ENCODE measurements at places on chromosomes 7 and 10.
A peak's percentile ranks its signal among the peaks of the same experiment; 100 is the strongest.

- DNase-seq: peak; percentile 85
Observed at GRCh38 chr7:79241288-79242060, 212.0 kb downstream of the MAGI2 start.

DNA sequence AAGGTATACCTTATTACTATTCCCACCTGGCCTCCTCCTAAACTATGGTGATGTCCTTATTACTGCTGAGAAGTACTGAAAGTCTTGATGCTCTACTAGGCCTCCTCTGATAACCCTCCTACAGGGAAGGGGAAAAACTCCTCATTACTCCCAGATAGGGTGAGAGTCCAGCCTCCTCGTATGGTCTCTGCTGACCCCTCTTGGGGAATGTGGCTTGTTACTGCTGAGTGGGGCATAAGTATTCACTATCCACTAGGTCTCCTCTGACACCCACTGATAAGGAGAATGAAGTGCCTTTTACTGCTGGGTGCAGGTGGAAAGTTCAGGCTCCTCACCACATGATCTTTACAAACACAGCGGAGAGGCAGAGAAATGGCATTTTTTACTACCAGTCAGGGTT, 222.9 kb downstream of the CHRM2 start:
- DNase-seq: peak; percentile 69

DNA sequence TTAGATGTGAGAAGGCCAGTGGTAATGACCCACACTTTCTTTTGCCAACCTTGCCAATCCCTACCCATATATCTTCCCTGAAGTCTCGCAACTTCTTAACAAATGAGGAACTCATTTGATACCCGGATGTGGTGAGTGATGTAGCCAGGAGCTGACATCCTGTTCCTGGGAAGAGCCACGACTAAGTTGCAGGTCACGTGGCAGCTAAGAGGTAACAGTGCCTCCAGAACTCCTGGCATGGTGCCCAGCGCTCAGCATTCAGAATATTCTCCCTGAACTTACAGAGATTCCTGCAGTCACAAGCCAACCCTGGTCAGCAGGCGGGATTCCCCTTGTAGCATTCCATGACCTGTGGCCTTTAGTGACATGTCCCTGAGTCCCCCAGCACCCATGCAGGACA, 282.5 kb downstream of the GALNT17 start:
- DNase-seq: no peak

DNA sequence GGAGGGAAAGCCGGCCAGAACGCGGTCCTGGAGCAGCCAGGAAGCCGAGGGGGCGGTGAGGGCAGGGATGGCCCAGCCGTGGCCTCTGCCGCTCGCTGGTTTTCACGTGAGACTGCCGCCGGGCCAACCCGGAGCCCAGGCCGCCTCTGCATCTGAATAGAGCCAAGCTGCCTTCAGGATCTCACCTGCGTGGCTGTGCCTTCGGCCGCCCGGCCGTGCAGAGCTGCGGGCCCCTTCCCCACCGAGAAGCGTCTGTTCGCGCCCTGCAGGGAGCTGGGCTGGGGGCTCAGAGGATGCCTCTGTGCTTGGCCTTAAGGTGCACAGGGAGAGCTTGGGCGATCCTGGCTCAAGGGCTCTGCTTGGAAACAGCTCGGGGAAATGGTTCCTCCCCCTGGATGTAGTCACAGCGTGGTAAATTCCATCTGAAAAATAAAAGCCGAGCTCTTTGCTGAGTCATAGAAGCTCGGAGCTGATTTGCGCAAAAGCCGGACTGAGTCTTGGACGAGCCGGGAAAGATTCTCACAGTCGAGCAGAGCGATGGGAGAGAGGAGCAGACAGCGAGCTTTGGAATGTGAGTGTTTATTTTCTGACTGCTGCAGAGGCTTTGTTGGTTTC, at the start of gene JAKMIP3:
TSS of gene JAKMIP3 (plus strand) at position 456 of the 615 bp plus-strand sequence. CDS start 38,863 bp downstream, outside the sequence.
- peak; percentile 97 for DNase-seq

- DNase-seq: no peak
Observed at GRCh38 chr10:42111661-42112330, 526.6 kb downstream of the ZNF33B start.

DNA sequence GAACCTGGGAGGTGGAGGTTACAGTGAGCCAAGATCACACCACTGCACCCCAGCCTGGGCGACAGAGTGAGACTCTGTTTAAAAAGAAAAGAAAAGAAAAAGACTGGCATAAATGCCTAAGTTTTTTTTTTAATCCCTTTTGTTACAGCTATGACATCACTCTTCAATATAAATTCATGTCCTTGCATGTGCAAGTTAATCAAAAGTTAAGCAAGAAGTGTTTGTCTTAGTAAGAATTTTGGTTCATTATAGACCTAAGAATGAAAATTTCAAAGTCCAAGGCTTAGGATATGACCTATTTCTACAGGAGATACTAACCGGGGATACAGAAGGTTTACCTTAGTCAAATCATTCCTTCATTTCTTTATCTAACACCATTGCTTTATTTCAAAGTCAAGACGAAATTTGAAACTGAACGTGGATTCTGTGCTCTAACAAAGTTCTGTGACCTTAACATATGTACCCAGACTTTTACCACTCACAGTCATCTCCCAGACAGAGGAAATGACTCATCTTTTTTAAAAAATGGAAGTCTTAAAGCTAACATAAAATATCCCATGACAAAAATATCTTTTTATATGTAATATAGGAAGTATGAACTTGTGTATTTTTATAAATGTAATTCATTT, 29.3 kb upstream of the ITGB8 start:
- peak; percentile 54 for DNase-seq

- peak; percentile 83 for DNase-seq
Observed at GRCh38 chr10:30782537-30783461, 153.2 kb upstream of the LYZL2 start.

Measured in fibroblast of villous mesenchyme (primary cell).